ENCODE measurements at places on chromosomes 12 and 14.

DNA sequence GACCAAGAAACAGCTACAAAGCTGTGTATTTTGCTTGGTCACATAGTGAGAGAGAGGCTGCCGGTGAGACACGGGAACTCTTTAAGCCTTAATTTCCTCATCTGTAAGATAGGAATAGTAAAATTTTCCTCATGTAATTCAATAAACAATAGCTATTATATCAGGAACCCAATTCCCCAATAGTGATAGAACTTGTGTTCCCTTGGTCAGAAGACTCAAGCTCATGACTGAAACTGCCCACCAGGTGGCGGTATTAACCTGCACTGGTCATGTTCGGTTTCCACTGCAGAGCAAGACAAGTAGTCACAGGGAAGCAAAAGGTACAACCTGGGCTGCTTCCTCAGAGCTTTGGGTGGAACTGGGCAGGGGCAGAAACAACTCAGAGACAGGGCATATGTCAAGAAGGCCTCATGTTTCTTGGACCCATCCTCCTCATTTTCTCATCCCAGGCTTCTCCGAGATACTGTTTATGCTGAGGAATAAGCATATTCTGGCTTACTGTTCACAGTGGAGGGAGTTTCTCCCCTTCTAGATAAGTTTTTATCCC is 4.2 kb upstream of the AJUBA start:
- peak; percentile 55 for DNase-seq

DNA sequence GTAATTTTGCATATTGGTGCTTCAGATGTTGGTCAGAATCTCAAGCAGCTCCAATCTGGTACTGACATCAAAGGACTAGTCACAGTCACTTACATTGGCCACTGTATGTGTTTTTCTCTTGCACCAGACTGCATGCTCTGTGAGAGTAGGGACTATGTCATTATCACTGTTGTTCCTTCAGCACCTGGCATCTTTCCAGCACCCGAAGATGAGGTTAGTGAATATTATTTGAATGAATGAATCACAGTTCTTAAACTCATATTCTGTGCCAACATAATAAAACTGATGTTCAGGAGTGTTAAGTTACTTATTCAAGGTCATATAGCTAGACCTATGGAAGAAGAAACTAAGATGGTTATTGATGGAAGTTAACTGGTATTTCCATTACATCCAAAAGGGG is 204.5 kb upstream of the TBX3 start:
- DNase-seq, result no peak

DNA sequence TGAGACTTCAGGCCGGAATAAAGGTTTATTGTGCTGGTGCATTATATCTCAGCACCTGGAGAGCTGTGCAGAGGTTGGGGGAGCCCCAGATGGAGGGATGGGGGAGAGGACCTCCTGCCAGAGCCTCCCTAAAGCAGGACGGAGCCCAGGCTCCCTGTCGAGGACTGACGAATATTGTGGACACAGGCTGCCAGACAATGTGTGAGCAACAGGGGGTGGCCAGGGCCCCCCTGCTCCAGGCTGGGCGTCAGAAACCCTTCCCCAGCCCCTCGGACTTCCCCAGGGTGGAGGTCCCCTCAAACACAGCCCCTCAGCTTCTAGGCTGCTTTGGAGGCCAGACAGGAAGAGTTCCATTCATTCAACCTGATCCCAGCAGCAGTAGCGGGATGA is 8.0 kb downstream of the TMEM119 start:
- DNase-seq, result no peak

GRCh38 chr12:2299206-2299605 is 246.4 kb downstream of the CACNA1C start:
- DNase-seq, result no peak

DNA sequence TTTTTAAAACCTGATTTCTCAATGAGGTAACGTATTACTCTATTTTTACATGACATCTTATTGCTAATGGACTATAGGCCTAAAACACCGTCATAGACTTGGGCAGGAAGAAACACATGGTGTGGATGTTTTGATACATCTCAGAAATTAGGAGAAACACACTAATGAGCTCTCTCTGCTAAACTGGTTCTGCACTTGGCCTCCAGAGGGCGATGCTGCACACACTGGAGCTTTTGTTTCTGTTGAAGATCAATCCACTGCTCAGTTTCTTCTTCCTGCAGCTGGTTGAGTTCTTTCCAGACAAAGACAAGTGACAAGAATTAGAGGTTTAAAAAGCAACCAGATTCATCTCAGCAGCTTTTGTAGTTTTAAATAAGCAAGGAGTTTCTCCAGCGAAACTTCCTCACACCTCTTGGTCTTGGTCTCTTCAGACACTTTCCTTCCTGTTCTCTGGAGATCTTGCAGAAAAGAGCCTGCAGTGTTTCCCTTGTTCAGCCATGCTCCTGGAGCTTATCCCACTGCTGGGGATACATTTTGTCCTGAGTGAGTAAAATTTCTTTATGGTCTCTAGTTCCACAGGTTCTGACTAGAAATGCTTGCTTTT is 178.5 kb upstream of the OR4E1 start:
- DNase-seq, result no peak

GRCh38 chr14:32986791-32987540 is 48.3 kb downstream of the NPAS3 start:
- DNase-seq, result no peak

GRCh38 chr12:91065396-91065795 is 7.6 kb upstream of the KERA start:
- no peak for DNase-seq

GRCh38 chr12:28374556-28374955 is 184.3 kb downstream of the CCDC91 start:
- DNase-seq, result no peak

DNA sequence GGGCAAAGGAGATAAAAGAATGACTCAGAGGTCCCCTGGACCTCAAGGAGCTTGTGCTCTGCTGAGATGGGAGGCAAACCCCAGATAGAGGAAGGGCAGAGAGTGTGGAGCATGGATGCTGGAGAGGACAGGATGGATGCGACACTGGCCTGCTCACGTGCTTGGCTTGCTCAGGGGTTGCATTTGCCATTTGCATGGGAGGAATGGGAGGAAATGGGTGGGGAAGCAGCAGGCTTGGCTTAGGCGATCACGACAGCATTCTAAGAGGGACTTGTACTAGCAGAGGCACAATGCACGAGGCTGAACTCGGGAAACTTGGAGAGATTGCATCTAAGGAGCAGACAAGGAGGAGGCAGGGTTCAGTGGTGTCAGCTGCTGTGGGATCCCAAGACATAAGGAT is 19.8 kb downstream of the CD9 start:
- DNase-seq, result no peak

GRCh38 chr14:25521616-25522015 is 471.7 kb upstream of the STXBP6 start:
- DNase-seq, result no peak

- DNase-seq, result no peak
Measured at GRCh38 chr12:76637807-76638206, 78.2 kb upstream of the OSBPL8 start.

- no peak for DNase-seq
Measured at GRCh38 chr12:120887253-120888043, 16.7 kb downstream of the SPPL3 start.

DNA sequence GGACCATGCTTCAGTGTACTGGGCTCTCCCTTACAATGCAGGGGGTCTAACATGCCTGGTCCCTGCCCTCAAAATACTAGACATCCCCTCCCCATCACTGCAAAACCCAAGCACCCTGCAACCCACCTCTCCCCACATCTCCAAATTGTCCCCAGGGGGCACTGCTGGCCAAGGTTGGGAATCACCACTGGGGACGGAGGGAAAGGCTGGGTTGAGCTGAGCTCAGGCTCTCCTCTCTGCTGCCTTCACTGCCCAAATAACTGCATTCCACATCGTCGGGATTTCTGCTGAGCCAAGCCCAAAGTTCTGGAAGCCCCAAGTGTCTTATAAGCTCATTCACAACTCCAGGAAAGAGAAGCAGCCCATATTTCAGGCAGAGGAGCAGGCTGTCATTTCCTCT is 69.6 kb downstream of the NT5DC3 start:
- DNase-seq, result peak; percentile 40

- DNase-seq, result no peak
Measured at GRCh38 chr14:102201776-102202175, 62.1 kb downstream of the WDR20 start.

DNA sequence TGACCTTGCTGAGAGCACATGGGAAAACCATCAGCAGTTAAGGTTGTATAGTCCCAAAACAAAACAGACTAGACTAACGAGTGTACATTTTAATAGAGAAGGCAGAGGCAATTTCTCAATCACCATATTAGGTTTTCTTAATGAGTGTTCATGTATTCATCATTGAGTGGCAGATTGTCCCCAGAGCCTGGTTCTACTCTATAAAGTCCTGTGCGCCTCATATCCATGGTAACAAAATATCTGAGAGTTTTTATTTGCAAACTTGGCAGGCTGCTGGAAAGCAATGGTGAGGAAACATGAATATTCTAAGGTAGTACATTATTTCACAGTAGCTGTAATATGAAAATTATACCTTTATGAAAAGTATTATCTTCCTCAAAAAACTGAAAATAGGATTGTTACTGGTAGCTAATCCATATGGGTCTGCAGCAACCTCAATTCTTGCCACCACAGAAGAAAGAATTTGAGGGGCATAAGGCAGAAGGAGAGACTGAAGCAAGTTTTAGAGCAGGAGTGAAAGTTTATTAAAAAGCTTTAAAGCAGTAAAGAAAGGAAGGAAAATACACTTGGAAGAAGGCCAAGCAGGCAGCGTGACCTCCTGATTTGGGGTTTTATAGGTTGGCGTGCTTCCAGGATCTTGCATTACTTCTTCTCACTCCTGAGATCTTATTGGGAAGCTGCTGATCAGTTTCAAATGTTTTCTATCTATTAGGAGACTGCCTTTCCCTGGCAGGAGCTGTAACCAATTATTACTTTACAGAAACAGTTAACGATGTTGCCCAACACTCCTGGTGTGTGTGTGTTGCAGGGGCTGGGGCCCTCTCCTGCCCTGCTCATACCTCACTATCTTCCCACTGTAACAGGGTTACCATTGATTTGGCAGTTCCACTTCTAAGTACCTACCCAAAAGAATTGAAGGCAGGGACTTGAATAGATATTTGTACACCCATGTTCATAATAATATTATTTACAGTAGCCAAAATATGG is 154.0 kb upstream of the NUDT4 start:
- DNase-seq, result no peak

GRCh38 chr12:98296462-98297079 is 218.8 kb upstream of the TMPO start:
- DNase-seq, result peak; percentile 6

DNA sequence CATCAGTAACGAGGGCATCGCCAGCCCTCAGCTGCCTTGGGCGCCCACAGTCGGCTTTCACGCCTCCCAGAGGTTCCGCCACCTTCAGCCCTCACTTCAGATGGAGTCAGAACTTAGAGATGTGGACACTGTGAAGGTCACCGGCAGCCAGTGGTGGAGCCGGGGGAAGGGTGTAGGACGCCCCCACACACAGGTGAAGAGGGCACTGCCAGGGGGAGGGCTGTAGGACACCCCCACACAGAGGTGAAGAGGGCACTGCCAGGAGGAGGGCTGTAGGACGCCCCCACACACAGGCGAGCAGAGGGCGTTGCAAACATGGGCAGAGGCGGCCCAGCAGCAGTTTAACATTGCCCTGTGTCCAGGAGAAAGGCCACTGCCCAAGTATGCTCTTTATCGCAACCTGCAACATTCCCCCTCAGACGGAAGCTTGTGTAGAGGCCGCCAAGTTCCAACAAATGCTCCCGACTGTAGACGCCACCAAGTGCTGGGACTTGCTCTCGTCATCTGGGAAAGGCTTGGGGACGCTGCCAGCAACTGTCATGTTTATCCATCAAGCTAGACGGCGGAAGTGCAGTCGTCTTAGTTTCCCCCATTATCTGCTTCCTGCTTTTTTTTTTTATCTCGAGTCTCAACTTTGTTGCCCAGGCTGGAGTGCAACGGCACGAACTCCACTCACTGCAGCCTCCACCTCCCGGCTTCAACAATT is 4.9 kb upstream of the ANKLE2 start:
- no peak for DNase-seq

DNA sequence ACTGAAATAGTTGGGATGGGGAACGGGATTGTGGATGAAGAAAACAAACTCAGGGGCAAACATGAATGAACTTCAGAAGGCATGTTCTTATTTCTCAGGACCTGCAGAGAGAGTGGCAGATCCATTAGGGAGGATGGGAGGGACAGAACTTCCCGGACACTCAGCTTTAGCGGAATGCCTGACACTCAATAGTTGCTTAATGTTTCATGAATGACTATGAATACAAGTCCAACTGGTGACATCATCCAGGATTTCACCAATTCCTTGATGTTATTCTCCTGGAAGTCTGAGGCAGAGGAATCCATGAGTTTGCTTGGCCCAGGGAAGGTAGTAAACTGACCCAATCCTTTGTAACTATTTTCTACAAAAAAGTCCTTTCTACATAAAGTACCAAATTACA is 37.8 kb upstream of the LRRC10 start:
- no peak for DNase-seq

DNA sequence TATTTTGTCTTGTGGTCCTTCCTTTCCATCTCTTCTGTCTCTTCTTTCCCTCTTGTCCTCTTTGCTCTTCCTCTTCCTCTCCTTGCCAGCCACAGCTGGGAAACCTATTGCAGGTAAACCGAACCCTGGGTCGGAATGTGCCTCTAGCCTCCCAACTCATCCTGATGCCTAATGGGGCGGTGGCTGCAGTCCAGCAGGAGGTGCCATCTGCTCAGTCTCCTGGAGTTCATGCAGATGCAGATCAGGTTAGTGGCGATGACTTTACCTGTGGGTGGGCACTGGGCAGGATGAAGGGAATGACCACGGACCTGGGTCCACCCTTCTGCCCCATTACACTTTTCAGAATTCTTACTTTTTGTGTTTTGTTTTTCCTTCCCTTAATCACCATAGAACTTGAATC is 8.2 kb downstream of the PHC1 start:
- no peak for DNase-seq

DNA sequence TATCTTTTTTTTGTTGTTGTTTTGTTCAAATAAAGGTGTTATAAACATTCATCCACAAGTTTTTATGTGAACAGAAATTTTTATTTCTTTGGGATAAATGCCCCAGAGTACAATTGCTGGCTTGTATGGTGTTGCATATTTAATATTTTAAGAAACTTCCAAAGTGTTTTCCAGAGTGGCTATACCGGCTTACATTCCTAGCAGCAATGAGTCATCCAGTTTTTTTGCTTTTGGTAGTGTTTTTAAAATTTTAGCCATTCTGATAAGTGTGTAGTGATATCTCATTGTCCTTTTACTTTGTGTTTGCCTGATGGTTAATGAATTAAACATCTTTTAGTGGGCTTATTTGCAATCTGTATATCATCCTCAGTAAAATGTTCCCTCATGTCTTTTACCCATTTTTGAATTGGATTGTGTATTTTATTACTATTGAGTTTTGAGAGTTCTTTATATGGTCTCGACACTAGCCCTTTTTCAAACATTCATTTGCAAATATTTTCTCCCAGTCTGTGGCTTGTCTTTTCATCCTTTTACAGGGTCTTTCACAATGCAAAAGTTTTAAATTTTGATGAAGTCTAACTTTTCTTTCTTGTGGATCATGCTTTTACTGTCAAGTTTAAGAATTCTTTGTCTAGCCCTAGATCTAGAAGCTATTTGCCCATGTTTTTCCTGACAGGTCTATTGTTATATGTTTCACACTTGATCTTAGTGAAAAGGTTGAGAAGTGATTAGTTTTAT is 29.5 kb downstream of the PPP4R4 start:
- no peak for DNase-seq

GRCh38 chr12:32811686-32812392 is 56.1 kb upstream of the YARS2 start:
- no peak for DNase-seq
